ENCODE measurements at places on chromosomes 16 and 17. TPM values are rescaled to one million over a fixed set of nuclear protein-coding genes. Genes with fewer than 3 reads are reported as not detected.

Gene WDR59
- 89.2 TPM for total RNA-seq

Gene USH1G
- total RNA-seq = not detected

Gene XAF1
- 95.1 TPM for total RNA-seq

Gene HSD17B1
- 0.91 TPM for total RNA-seq

Gene USP43
- not detected for total RNA-seq

DNA sequence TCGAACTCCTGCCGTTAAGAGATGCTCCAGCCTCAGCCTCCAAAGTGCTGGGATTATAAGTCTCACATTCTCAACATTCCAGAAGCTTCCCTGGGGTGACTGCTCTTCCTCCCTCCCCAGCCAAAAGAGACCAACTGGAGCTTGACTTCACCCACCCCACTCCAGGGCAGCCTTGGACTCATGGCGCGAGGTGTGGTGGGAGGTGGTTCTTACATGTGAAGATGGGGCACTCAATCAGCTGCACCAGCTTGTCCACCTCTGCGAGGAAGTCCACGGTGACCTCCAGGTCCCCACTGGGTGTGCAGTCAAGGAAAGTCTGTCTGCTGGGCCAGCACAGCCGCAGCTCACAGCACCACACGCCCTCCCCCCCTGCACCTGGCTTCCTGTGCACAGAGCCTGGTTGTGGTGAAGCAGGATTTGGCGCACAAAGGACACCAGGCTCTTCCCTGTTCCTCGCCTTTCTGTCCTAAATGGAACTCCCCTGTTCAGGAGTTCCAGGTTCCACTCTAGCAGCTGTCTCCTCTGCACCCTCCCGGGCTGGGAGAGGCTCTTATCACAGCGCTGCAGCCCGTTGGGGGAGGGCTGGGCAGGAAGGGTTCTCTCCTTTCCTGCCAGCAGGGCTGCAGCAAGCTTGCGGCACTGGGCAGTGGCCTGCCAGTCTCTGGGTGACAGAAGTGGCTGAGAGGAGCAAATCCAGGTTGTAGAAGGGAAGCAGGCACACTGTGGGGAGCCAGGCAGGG lies 9.6 kb upstream of the MTSS2 start:
- H3K36me3 ChIP-seq = peaks cover 8% of the 10 kb centered on the region
- no peak overlapping the region for H3K27ac ChIP-seq
- H3K4me3 ChIP-seq = no peak overlapping the region
- no peak for DNase-seq
- no peaks in the 10 kb centered on the region for H3K27me3 ChIP-seq
- H3K4me1 ChIP-seq = no peaks in the 10 kb centered on the region

DNA sequence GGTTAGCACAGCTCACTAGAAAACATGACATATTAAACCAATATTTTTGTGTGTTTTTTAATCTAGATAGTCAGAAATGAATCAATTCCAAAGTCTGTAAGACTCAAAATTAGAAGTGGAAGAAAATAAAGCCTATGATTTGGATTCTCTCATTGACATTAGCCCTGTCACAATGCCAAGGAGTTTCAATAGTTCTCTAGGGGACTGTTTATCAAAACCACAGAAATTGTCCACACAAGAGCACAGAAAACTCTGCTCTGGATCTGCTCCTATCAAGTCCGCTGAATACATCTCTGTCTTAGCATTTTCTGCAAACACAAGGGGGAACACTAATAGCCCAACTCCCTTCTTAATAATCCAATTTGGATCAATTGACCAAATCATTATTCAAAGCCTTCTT lies 152.0 kb downstream of the HS3ST3B1 start:
- no peaks in the 10 kb centered on the region for H3K36me3 ChIP-seq
- H3K27ac ChIP-seq = no peak overlapping the region
- H3K27me3 ChIP-seq = no peaks in the 10 kb centered on the region
- no peak for DNase-seq
- no peak overlapping the region for H3K4me3 ChIP-seq

GRCh38 chr16:79182616-79183015 lies 417.9 kb downstream of the MAF start:
- no peaks in the 10 kb centered on the region for H3K4me1 ChIP-seq
- no peak for DNase-seq
- no peak overlapping the region for H3K27ac ChIP-seq
- peaks cover 3% of the 10 kb centered on the region for H3K27me3 ChIP-seq

GRCh38 chr17:47708312-47708863 lies 14.4 kb downstream of the TBKBP1 start:
- DNase-seq = no peak
- H3K4me3 ChIP-seq = no peak overlapping the region
- no peak overlapping the region for H3K27ac ChIP-seq
- H3K4me1 ChIP-seq = peaks cover 46% of the 10 kb centered on the region

DNA sequence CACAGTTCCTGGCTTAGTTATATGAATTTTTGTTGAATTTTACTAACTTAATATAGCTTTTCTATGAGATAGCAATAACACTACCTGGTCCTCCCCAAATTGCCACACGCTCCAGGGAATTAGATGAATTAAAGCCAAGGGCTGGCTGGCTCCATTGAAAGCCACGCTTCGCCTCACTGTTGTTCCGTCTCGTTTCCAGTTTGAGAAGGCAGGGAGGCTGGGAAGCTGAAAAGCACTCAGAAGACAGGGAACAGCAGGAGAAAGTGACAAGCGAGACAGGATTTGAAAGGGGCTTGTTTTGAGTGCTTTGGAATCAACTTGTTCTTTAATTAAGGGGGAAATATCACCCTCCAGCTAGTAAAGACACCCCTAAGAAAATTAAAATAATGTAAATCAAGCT lies 425.3 kb downstream of the CA10 start:
- DNase-seq = no peak
- no peak overlapping the region for H3K27ac ChIP-seq

DNA sequence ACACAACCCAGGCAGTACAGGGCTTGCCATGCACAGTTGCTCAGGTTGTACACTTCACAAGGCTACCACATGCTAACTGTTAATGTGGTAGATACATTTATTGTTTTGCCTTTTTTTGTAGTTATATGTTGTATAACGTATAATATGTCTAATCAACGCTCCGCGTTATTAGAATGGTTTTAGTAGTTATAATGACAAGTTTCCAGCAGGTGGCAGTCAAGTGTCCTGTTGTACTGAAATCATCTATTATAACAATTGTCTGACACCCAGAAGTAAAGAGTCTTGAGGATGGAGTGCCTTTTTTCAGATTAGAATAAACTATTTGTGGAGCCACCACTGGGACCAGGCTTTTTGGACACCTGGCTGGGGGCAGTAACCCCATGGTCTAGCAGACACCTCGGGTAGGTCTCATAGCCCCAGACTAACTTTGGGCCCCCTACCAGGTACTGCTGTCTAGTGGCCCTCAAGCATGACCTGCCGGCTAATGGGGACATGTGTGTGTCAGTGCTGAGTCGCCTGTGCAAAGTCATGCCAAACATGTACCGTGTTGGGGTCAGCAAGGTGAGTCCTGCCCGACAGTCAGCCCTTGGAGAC lies 32.8 kb downstream of the MYO15A start:
- no peak overlapping the region for H3K4me3 ChIP-seq
- no peaks in the 10 kb centered on the region for H3K36me3 ChIP-seq
- H3K27me3 ChIP-seq = no peaks in the 10 kb centered on the region
- H3K4me1 ChIP-seq = no peaks in the 10 kb centered on the region
- H3K27ac ChIP-seq = no peak overlapping the region

- H3K36me3 ChIP-seq = no peaks in the 10 kb centered on the region
- H3K4me3 ChIP-seq = peak overlapping the region; percentile 59
- peaks cover 24% of the 10 kb centered on the region for H3K4me1 ChIP-seq
- DNase-seq = no peak
These were observed 1.8 kb downstream of the ZNRF1 start for GRCh38 chr16:75000481-75001081.

GRCh38 chr16:1758923-1759322 lies 12.4 kb downstream of the NME3 start:
- no peaks in the 10 kb centered on the region for H3K4me1 ChIP-seq
- DNase-seq = no peak
- peaks cover 11% of the 10 kb centered on the region for H3K36me3 ChIP-seq
- H3K27ac ChIP-seq = no peak overlapping the region

DNA sequence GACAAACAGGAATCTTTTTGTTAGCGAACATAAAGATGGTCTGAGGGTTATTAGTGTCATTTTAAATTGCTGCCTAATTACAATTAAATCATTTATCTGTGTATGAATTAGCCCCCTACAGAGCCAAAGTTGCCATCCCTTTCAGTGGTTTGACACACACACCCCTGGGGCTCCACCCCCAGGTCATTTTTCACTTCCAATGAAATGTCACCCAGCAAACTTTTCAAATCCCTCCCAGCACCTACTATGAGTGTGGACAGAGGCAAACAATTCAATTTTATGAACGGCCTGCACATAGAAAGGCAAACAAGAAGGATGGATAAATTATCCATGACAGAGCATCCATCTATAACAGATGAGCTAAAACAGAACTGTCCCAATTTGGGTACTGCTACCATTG lies 2.4 kb downstream of the MYH10 start:
- H3K27me3 ChIP-seq = peaks cover 34% of the 10 kb centered on the region
- peaks cover 23% of the 10 kb centered on the region for H3K4me1 ChIP-seq
- no peaks in the 10 kb centered on the region for H3K36me3 ChIP-seq
- no peak overlapping the region for H3K27ac ChIP-seq
- H3K4me3 ChIP-seq = no peak overlapping the region
- DNase-seq = no peak

DNA sequence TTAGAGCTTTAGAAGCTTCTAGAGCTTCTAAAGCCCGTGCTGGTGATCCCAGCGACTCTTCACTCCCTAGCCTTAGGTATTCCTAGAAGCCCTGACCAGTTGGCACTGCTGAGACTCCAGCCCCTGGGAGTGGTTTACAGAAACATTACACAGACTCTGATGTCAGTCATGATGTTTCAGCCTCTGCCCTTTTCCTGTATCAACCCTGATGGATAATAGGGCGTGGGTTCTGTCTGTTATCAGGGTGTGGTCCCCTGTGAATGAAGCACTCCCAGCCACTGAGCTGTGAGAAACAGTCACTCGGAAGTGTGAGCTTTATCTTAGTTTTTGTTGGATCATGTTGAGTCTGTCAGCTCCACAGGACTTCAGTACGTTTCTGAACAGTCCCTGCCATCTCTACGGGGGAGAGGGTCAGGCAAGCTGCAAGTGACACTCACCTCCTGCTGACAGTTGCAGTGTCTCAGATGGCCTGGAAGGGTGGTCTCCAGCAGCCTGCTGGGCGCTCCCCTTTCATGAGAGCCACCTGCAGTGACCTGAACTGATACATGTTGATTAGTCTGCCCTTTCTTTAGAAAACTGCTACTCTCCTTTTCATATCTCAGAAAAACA lies 12.8 kb downstream of the GOSR2 start:
- H3K4me1 ChIP-seq = no peaks in the 10 kb centered on the region
- H3K4me3 ChIP-seq = no peak overlapping the region
- peaks cover 95% of the 10 kb centered on the region for H3K36me3 ChIP-seq
- H3K27me3 ChIP-seq = no peaks in the 10 kb centered on the region
- H3K27ac ChIP-seq = no peak overlapping the region

DNA sequence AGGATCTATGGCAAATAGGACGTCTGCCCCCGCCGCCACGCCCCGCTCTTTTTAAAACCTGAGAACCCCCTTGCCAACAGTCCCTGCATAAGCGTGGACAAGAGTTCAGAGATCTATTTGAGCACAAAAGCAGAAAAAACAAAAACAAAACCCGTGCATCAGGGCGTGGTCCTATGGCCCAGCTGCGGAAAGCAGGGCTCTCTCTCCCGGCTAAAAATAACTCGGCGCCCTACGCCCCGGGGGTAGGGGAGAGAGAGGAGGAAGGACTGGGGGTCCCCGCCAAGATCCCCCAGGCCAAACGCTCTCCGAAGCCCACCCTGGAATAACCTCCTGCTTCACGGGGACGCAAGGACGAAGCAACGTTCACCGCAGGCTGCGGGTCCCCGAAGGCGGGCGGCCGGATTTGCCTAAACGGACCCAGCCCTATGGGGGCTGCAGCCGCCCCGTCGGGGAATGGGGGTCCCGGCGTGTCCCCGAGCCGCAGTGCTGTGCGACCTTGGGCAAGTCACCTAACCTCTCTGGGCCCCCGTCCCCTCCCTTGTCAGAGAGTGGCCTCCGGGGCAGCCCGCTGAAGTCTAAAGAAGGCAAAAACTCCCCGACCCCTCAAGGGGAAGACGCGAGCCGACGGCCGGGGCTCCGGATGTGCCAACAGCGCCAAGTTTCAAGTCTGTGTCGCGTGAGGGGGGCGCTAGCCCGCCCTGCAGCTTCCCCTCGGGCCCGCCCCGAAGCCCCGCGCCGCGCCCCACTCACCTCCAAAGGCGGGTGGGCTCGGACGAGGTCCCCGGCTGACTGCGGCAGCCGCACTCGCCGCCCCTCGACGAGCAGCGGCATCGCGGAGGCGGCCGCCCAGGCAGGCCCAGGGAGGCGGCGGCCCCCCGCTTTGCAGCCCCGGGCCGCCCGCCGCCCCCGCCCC lies 477 bp downstream of the NTAN1 start:
- H3K27me3 ChIP-seq = no peaks in the 10 kb centered on the region
- H3K4me1 ChIP-seq = peaks cover 18% of the 10 kb centered on the region
- H3K27ac ChIP-seq = peak overlapping the region; percentile 71
- H3K36me3 ChIP-seq = peaks cover 14% of the 10 kb centered on the region
- peak; percentile 82 for DNase-seq
- peak overlapping the region; percentile 78 for H3K4me3 ChIP-seq

GRCh38 chr17:75067856-75068255 lies 19.9 kb upstream of the SLC16A5 start:
- H3K4me1 ChIP-seq = peaks cover 6% of the 10 kb centered on the region
- no peak for DNase-seq
- H3K4me3 ChIP-seq = peak overlapping the region; percentile 19
- no peaks in the 10 kb centered on the region for H3K27me3 ChIP-seq

- H3K4me3 ChIP-seq = no peak overlapping the region
- peaks cover 16% of the 10 kb centered on the region for H3K4me1 ChIP-seq
- no peak for DNase-seq
- H3K27ac ChIP-seq = no peak overlapping the region
These were observed 4.5 kb downstream of the FBXL19 start for GRCh38 chr16:30927789-30928378.

- peaks cover 31% of the 10 kb centered on the region for H3K27me3 ChIP-seq
- H3K4me1 ChIP-seq = peaks cover 33% of the 10 kb centered on the region
- no peaks in the 10 kb centered on the region for H3K36me3 ChIP-seq
- no peak overlapping the region for H3K4me3 ChIP-seq
- H3K27ac ChIP-seq = no peak overlapping the region
These were observed 4.0 kb upstream of the DLX4 start for GRCh38 chr17:49964769-49965523.

GRCh38 chr17:44266402-44267164 lies 1.4 kb downstream of the SLC4A1 start:
- H3K4me1 ChIP-seq = no peaks in the 10 kb centered on the region
- no peak for DNase-seq
- no peak overlapping the region for H3K4me3 ChIP-seq
- H3K36me3 ChIP-seq = no peaks in the 10 kb centered on the region

Measured in CD4-positive, CD25-positive, alpha-beta regulatory T cell (primary cell).